Effector memory CD4-positive, alpha-beta T cell (primary cell): ENCODE measurements at places on chromosomes 4 and X.

DNA sequence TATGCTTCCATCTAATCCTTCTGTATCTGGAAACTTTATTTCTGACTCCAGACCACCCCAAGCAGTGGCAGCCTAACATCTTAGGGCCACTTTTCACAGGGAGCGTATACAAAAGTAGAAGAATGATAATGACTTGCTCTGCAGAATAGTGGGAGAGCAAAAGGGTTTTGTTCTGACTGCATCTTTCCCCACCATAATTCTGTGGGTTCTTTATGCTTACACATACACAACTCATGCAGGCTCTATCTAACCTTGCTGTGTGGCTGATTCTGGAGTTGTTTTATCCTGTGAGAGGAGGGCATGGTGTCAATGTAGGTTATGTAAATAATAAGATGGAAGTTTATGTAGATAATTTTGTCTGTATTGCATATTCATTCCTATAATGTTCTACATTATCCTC is 42.4 kb upstream of the NDNF start:
- DNase-seq = no peak

DNA sequence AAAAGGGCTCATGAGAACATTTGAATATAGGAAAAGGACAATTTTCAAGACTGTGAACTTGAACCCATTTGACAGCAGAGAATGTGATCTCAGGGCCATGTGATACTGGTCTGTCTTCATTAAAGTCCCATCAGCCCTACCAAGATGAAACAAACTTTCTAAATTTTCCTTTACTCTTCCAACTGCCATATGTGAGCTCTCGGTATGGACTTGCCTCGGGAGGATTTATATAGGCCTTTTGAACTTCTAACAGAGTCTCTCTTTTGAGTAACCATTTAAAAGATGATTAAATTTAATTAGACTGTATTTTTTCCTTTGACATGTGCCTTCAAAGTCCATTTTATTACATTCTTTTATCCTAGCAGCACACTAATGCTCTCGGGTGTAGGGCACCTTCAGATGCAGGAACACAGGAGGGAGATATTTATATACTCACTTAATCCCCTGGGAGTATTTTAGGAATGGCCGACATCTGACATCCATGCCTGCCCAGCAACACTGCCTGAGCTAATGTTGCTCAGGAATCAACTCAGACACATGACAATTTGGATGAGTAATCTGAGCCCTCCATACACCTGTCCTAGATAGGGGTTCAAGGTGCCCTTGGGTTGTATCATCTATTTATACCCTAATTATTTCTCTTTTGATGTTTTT is 155.0 kb downstream of the SLC7A11 start:
- DNase-seq = no peak

- no peak for DNase-seq
These were observed 150.0 kb downstream of the ANAPC10 start for GRCh38 chr4:144948009-144948408.

DNA sequence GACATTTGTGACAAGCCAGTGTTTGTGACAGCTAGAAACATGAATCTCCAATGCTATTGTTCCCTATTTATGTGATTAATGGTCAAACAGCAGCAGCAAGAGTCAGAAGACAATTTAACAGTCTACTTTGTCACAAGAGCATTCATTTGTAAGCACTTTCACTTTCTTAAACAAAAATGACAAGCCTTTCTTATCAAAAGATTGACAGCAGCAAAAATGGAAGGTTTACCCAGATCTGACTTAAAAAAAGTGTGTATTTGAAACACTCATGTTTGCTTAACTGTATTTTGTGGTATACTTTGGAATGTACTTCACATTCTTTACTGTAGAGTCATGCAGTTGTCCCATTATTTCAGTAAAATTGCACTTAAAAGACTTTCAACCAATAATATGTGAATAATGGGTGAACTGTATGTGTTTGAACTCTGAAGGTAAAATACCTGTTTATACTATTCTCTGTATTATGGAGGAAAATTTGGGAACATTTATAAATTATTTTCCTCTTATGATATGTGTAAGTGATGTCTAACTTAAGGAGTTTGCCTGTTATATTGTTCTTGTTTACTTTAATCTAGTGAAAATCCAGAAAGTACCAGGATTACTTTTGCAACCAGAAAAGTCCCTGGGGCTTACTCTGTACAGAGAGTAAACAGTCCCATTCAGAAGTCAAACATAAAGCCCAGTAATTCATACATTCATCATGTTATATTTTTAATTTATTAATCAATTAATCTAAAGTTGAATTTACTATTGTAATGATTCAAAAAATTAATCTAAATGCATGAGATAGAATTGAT is 314.9 kb upstream of the TRAM1L1 start:
- no peak for DNase-seq

- no peak for DNase-seq
These were observed 291.1 kb downstream of the KLHL4 start for GRCh38 chrX:87808576-87809243.
